HL-60 (cell line): ENCODE measurements at places on chromosomes 5 and 9.

DNA sequence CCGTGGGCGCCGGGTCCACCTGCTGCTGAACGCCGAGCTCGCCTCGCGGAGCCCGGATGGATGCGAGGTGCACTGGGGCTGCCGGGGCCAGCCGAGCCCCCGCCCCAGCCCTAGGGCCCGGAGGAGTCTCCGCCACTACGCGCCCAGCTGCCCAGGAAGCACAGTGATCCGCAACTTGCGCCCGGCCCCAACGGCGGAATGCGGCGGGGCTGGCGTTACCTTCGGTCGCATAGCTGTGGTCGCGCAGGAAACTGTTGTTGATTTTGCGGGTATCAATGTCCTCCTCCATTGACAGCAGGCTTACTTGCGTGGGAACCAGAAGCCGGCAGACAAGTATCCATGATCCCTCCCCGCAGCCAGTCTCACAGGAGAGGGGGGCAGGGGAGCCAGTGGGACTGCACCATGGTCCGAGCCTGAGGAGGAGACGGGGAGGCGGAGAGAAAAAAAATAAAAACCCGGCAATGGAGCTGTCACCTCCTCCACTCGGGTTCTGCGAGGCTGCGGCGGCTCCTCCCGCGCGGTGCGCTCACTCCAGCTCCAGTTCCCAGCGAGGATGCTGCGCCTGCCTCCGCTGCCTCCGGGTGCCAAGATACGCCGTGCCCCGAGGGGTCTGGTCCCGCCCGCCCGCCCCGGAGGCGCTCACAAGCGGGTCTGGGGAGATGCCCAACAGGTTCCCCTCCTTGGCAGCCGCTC is 628 bp downstream of the PPP2R2B start:
- DNase-seq = no peak

DNA sequence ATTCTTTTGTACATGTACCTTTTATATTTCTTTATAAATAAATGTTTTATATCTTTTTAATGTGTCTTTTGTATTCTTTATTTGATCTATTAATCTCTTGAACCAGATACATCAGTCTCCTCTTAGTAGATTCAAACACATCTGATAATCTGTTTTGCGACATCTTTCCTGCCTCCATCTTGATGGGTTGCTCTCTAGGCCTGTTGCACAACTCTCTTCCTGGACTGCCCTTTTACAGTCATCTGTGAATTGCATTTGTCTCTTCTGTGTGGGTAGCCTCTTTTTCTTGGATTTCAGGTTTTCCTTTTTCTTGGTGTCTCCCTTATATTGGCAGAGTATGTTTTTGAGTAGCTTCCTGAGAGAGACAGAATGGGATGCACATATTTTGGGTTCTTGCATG is 6.2 kb downstream of the ZFYVE16 start:
- DNase-seq = peak; percentile 53

DNA sequence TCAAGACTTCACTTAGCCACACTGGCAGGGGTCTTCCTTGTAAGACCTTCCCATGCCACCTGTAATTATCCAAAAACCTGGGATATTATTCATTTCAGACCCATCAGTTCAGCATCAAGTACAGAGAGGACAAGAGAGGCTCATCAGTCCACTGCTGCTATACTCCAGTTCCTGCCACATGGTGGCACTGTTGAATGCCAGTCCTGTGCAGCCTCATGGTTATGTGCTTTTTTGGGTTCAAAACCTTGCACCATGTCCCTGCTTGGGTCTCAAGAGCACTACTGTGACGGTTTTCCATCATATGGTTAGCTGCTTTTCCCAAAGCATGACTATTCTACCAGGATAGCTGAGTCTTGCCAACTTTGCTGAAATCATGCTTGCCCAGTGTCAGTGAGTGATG is 8.5 kb downstream of the PTGS1 start:
- DNase-seq = no peak

- peak; percentile 14 for DNase-seq
These were observed 46.3 kb upstream of the LARP1 start for GRCh38 chr5:154708846-154709245.

GRCh38 chr5:171647043-171647903 is 138.3 kb upstream of the SMIM23 start:
- DNase-seq = no peak

DNA sequence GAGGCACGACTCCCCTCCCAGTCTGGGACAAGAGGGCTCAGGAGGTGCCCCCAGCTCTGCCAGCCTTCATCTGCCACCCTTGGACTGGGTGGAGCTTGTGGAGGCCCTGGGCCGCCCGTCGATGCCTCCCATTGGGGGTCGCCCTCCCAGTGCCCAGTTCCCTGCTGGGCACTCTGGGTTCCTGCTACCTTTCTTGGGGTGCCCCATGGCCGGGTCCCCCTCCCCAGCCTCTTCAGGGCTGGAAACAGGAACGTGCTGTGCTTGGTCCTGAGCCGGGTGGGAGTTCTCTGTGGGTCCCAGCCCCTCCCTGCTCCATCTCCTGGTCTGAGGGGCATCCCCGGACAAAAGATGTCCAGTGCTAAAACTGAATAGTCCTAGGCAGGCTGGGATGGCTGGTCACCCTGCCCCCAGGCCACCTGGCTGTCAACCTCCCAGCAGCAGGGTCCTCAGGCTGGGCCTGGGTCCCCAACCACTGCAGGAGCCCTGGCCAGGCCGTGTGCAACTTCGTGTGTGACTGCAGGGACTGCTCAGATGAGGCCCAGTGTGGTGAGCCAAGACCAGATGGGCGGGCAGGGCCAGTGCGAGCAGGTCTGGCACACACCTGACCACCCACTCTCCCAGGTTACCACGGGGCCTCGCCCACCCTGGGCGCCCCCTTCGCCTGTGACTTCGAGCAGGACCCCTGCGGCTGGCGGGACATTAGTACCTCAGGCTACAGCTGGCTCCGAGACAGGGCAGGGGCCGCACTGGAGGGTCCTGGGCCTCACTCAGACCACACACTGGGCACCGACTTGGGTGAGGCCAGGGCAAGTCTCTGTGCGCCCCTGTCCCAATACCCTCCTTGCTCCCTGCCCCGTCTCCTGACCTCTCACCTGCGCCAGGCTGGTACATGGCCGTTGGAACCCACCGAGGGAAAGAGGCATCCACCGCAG is 784 bp downstream of the MAMDC4 start:
- no peak for DNase-seq

- no peak for DNase-seq
These were observed 29.0 kb downstream of the MTMR12 start for GRCh38 chr5:32283539-32284377.

- no peak for DNase-seq
These were observed 5.2 kb upstream of the HINT2 start for GRCh38 chr9:35820076-35820475.

- DNase-seq = peak; percentile 7
These were observed 11.9 kb upstream of the SMC2 start for GRCh38 chr9:104082168-104082567.

- no peak for DNase-seq
These were observed 18.4 kb upstream of the ERGIC1 start for GRCh38 chr5:172815631-172816030.

DNA sequence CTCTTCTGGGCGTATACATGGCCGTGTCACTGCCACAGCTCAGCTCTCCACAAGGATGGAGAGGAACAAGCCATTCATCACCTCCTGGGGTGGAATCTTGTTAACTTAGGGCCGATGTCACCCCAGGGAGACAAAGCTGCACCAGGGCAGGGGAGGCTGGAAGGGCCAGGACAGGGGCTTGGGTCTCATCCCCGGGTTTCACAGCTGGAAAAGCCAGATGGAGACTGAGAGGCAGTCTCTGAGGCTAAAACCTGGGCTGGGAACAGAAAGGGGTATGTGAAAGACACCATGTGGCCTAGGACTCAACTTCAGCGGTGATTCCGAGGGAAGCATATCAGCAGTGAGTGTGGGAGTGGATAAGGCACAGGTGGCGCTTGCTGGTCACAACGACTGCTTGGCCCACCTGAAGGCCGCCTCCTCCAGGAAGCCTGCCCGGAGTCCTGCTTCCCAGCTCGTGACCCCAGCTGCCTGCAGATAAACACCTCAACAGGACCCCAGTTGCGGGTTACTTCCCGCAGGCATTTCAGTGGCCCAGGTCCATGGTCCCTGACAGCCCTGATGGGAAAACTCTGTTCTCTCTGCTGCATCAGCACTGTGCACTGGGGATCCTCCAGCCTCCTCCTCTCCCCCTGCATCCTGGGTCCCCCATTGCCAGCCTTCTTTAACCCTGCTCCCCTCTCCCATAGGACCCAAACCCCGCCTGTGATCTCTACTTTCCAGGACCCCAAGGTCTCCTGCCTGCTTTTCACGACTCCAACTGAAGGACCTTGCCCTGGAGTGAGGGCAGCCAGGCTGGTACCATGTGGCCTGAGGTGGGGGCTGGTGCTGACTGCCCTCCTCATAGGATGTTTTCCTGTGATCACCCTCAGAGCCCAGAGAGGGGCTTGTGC is 51.7 kb upstream of the FCN1 start:
- no peak for DNase-seq

DNA sequence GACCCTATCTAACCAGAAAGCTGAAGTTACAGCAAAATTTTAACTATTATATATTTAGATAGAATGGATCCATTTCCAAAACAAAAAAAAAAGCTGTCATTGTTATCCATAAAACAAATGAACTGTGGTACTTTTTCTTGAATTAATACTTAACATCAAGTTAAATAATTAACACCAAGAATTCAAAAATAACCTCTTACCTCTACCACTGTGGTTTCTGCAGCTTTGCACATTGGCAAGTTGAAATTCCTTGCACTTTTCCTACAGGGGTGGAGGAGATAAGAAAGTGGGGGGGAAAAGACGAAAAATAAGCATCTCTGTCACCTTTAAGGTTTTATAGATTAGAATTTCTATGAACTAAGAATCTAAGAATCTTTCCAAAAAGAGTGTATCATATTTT is 30.0 kb downstream of the OXCT1 start:
- no peak for DNase-seq

DNA sequence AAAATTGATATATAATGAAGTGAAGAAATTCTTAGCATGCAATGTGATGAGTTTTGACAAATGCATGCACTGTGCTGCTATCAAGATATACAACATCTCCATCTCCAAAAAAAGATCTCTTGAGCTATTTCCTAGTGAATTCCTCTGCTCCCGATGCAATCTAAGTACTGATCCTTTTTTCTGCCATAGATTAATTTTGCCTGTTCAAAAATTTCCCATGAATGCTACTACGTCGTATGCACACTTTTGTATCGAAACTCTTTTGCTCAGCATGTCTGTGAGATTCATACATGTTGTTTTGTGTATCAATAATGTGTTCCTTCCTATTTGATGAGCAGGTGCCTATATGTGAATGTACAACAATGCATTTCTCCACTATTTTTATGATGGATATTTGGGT is 647.4 kb downstream of the MTRR start:
- no peak for DNase-seq

DNA sequence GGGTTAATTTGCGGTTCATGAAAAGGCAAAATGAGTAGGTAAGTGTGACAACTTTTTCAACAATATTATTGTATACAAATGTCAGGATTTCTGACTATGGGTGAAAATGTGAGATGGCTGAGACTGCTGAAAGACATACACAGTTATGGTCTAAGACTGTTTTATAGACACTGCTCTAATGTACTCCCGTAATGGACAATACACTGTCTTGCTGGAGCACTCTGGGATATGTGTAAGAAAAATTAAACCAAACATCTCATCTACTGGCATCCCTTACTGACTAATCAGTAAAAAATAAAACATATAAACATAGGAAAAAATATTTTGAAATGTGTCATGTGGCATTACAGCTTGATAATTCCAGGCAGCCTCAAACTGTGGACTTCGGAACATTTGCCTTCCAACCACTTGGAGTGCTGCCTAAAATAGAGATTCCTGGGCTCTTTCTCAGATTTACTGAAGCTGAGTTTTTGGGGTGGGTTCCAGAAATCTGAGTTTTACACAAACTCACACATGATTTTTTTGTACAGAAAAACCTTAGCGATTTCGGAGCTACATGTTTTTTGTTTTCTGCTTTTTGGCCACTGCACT is 233.9 kb upstream of the TBCA start:
- DNase-seq = no peak

DNA sequence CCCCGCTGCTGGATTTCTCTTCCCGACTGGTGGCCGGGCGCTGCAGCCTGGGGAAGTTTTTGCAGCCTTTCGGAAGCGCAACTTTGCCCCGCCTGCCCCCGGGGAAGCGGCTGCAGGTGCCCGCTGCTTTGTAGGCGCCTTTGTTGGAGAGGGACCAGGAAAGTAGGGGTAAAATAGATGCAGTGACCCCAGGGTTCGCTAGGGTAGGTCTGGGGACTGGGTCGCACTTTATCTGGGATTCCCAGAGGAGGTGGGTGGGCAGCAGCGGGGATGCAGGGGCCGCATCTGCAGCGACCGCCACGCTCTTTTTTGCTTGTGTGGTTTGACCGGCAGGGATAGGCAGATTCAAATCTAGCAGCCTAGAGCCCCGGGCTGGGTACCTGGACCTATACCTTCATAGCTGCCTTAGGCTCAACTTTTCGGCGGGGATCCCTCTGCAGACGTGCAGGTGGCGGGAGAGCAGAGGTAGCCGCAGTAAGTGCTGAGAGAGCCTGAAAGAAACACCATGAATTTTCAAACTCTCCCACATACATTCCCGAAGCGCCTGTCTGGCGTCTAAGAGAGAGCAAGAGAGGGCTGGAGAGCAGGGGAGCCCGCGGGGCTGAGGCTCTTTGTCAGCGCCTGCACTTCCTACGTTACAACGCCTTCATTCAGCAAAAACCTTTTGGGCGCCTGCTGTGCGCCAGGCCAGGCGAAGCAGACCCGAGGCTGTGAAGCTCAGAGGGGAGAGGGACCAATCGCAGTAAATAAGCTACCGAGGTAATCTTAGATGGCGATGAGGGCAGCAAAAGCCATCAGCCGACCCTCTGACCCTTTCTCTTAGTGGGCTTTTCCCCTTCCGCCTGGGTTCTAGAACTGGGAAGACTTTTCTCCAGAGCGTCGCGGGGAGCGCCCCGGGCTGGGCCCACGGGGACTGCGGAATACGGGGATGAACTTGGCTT is 642 bp downstream of the SV2C start:
- DNase-seq = no peak

DNA sequence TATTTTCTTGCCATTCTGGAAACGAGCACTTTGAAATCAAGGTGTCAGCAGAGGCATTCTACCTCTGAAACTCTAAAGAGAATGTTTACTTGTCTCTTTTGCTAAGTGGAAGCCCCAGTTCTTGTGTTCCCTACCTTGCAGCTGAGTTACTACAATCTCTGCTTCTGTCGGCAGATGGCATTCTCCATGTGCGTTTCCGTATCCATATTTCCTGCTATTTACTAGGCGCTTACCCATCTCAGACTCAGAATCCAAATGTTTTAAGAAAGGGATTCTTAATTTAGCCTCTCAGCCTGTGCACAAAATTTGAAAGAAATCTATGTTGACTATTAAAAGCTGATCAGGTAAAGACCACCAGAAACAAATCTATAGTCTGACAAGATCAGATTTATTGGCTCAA is 221.3 kb upstream of the FTMT start:
- DNase-seq = no peak

- DNase-seq = no peak
These were observed 156.9 kb downstream of the TRIM32 start for GRCh38 chr9:116843863-116844620.

- no peak for DNase-seq
These were observed 303.7 kb downstream of the KCNN2 start for GRCh38 chr5:114665551-114665950.

DNA sequence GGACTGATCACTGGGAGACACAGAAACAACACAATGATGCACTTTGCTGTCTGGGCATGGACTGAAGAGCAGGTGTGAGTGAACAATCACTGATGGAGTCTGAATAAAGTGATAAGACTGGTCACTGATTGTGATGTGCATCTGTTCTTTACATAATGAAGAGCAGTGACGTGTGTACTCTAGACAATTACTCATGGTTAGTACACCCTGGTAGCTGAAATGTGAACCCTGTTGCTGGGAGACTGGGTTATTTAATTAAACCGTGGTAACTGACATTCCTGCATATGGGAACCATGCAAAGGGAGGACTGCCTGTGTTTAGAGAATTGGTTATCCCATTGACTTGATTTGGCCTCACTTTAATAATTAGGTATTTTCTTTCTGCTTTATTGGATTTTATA is 202.9 kb downstream of the NR2F1-AS1 start:
- no peak for DNase-seq
